ENCODE measurements at places on chromosomes 7 and 10.

DNA sequence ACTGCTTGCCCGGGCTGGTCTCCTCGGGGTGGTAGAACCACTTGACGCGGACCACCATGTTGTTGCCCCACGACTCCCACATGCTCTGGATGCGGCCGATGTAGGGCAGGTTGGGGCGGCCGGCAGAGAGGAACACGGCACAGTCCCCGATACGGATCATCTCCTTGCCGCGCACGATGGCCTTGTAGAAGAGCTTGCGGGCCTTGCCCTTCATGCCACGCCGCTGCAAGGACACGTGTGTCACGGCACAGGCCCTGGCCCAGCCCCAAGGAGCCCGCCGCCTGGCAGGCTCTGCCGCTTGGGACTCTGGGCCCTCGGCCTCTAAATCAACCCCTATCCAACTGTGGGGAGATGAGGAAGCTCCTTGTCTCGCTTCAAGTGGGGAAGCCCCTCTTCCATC is 26.4 kb downstream of the SLC29A4 start:
- no peak for DNase-seq

DNA sequence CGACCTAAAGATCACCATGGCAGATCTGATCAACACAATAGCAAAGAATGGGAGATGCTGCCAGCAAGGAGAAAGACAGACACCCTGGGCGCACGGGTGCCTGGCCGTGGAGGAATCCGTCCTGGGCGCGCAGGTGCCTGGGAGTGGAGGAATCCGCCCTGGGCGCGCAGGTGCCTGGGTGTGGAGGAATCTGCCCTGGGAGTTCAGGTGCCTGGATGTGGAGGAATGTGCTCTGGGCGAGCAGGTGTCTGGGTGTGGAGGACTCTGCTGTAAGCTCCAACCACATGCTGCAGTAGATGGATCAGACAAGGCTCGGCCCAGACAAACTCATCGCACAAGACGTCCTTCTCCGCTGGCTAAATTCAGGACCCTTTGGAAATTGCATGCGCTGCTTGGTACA is 346.3 kb upstream of the ADARB2 start:
- no peak for DNase-seq

GRCh38 chr7:48139459-48139858 is 31.8 kb upstream of the ABCA13 start:
- DNase-seq, result no peak

DNA sequence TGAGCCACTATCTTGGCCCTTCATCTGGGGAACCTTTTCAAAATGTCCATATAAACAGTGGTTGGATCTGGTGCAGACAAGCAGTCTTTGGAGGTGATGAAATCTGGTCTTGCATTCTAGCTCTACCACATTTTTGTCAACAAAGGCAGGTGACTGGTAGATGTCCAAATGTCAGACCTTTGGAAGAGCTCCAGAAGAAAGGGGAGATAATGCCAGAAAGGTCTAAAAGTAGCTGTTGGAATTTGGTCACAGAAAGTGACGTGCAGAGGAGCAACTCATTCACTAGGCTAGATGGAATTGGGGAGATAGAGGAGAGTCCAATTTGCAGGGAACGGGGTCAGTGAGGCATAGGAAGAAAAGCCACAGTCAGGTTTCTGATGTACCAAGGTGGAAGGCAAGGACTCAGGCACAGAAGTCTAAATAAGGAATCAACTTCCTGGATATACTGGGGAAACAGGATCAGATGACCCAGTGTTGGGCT is 36.4 kb upstream of the WAC start:
- no peak for DNase-seq

DNA sequence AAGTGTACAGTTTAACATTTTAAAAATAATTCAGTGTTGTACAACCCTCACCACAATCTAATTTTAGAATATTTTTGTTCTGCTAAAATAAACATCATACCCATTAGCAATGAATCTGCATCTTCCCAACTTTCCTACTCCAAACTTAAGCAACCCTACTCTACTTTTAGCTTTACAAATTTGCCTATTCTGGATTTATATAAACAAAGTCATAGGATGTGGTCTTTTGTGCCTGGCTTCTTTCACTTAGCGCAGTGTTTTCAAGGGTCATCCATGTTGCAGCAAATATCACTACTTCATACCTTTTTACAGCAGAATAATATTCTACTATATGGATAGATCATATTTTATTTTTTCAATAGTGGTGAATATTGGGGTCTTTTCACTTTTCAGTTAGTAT is 18.9 kb downstream of the CALML3 start:
- no peak for DNase-seq

DNA sequence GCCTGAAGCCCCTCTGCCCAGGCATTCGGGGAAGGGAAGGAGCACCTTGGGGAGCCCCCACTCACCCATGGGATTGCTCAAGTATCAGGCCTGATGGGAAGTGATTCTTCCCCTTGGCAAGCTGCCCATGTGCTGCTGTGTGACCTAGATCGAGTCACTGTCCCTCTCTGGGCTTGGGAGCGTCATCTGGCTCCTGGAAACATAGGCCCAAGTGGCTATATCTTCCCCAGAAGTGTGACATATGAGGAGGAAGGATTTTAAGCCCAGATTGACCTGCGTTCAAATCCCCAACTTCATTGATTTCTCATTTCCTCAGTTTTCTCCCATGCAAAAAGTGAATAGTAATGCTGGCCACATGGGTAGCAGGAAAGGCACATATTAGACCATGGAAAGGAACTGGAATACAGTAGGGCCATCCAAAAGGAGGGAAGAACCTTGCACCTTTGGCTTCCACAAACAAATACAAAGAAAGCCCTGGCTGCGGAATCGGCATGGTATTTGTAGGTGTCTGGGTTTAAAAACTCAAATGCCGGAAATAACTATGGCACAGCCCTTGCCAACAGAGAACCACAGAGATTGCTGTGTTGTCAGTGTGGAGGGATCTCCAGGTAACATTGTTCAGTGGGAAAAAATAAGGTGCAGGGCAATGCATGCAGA is 169.5 kb upstream of the ZMIZ1 start:
- no peak for DNase-seq

- DNase-seq, result no peak
Observed at GRCh38 chr10:119867317-119867716, 5.3 kb downstream of the MCMBP start.

GRCh38 chr10:133238466-133238804 is 780 bp downstream of the VENTX start:
- no peak for DNase-seq

- DNase-seq, result no peak
Observed at GRCh38 chr10:75466886-75467285, 35.5 kb downstream of the LRMDA start.

DNA sequence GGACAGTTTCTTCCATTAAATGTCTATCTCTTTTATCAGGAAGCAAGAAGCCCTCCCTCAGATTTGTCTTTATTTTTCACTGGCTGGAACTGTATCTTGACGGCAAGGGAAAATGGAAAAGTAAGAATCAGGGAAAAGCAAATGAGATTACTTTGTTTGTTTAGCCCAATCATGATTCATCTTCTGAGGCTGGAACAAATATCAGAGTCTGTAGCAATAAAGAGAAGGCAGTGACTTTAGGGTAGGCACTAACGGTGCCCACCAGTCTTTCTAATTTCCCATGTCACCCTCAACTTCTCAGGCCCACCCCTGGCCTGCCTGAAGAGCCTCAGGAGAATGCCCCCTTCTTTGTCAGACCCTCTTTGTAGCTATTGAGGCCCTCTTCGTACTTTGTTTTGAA is 36.3 kb upstream of the GOLGA7B start:
- no peak for DNase-seq

- DNase-seq, result no peak
Observed at GRCh38 chr7:51180092-51180491, 136.5 kb downstream of the COBL start.

DNA sequence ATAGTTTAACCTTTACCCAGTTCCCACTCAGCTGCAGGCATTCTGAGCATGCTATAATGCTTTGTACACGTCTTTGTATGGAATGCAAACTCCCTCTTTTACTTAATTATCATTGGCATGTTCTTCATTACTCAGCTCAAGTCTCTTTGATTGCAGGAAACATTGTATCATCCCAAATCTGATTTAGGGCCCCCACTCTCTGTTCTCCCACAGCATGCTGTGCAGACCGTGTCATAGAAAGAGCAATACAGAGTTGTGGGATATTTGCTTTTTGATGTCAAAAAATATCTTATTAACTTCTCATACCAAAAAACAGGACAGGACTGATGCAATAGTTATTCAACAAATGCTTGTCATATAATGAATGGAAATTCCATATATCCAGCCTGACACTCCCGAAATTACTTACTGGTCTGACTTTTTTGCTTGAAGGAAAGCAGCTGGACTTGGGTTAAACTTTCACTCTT is 1081.5 kb upstream of the C7orf33 start:
- DNase-seq, result no peak

GRCh38 chr10:7107285-7107684 is 303.5 kb downstream of the SFMBT2 start:
- DNase-seq, result no peak
